Epithelial cell of proximal tubule (primary cell): ENCODE measurements at places on chromosomes 2 and 18.

GRCh38 chr2:180933332-180933731, 47.1 kb upstream of the UBE2E3 start:
- no peak for DNase-seq

DNA sequence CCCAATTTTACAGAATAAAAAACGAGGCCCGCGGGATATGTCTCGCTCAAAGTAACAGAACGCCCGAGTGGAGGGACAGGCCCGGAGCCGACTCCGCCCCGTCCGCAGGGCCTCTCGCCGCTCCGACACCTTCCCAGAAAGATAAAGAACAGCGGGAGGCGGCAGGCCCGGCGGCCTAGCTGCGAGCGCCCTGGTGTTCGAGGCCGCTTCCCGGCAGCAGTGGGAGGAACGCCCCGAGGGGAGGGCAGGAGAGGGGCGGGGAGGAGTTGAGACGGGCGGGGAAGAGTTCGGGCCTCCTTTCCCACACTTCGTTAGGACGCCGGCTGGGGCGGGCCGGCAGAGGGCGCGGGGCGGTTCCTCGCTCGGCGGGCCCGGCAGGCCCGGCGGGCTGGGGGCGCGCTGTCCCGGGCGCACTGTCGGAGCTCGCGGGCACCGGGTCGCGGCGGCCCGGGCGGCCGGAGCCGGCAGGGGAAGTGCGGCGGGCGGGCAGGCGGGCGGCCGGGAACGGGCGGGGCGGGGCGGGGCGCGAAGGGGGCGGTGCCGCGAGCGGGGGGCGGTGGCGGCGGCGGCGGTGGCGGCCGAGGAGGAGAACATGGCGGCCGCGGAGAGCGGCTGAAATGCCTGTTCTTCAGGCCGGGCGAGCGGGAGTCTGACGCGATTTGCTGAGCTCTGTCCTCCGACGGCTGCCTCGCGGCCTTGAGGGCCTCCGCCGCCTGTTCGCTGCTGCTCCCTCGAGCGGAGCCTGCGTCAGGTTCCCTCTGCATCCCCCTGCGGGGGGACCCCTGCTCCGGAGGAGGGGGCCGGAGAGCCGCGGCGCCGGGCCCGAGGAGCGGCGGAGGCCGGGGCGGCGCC, at the start of gene NCOA1:
NCOA1 (plus strand) TSS at position 565 of the 852 bp plus-strand sequence. CDS start 167,424 bp downstream, outside the sequence.
- DNase-seq, result no peak

GRCh38 chr2:166360906-166361305, 14.8 kb downstream of the SCN9A start:
- DNase-seq, result no peak

GRCh38 chr2:12769492-12770105, 52.9 kb downstream of the TRIB2 start:
- no peak for DNase-seq

GRCh38 chr2:180715044-180715443, 265.4 kb upstream of the UBE2E3 start:
- no peak for DNase-seq

- DNase-seq, result no peak
These were observed 610 bp downstream of the SPC25 start for GRCh38 chr2:168889635-168890005.

DNA sequence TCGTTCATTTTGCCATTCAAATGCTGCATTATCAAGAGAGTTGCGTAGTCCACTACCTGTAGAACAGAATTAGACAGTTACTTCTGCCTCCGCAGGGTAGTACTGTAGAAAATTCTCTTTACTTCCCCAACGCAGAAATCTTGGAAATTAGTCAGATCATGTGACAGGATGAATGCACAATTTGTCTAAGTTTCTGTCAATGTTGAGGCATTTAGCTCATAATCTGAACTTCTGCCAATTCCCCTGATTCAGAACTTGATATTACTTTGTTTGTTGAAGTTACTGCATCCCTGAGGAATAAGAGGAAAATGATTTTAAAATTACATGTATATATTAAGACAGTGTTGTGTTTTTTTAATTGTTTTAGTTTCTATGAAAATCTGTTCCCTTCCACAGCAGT, 83.4 kb downstream of the TTC27 start:
- DNase-seq, result peak; percentile 6

DNA sequence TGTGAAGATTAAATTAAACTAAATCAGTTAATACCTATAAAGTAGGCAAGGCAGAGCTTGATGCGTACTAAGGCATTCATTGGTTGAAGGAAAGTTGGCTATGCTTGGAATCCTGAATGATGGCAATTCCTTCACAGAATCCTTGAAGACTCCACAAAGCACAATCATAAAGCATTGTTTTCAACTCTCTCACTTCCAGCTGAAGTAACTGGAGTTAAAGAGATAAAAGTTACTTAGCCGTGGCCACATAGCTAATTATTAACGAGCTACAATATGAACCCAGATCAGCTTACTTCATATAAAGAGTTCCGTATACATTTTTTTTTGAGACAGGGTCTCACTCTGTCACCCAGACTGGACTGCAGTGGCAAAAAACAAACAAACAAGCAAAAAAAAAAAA, 483.9 kb upstream of the DDX18 start:
- DNase-seq, result peak; percentile 60

DNA sequence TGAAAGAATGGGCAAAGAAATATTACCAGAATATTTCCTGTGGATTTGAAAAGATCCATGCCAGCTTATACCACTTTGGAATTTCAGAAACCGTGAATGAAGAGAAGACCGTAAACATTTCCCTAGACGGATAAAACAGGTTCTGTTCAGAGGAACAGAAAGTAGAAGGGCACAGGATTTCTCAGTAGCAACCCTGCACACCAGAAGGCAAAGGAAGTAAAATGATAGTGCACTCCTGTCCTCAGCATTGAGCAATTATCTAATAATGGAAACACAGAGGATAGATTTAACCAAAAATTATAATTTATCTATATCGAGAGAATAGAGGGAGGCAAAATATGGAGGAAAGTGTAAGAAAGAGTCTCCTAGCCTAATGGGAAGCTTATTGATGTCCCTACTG, 87.0 kb upstream of the ITGA6 start:
- DNase-seq, result no peak

GRCh38 chr2:199603721-199604291, 146.1 kb upstream of the SATB2 start:
- DNase-seq, result no peak

DNA sequence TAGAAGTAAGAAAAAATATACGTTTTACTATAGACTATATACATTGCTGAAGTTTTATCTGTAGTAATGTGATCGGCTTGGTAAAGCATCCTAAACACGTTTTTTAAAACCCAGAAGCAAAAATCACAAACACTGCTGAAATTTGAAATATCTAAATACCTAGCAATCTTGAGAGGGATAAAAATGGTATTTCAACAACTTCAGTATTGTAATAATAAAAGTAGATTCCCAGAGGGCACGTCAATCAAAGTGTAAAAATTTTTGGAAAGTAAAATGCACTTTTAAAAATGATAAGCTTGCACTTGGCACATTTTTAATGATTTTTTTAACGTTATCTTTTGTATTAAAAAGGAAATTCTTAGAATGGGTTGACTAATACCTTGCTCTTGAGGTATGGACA, 1.6 kb downstream of the ZC3H6 start:
- no peak for DNase-seq

DNA sequence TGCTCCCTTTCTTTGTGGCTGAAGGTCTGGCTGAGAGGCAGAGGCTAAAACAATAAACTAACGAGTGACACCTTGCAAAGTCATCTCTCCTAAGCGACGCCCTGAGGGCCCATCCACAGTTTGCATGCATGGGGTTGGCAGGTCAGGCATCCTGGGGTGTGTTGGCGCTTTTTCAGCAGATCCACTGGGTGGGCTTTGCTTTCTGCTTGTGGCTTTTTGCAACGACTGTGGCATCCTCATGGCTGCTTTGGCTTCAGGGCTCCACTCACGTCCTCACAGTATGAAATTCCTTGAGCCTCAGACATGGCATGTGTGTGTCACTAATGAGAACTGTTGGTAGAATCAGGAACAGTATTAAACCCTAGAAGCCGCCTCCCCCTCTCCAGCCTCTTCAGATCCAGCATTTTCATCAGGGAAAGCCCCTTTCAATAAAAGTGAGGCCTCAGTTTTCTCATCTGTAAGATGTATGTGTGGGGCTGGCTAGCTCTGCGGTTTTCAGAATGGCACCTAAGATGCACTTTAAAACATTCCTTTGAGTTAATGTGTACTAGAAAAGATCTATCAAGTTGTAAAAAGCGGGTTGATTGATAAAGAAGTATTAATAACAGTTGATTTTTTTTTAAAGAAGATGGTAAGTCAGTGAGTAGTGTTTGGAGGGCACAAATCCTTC, 72.5 kb downstream of the SH3BP4 start:
- DNase-seq, result no peak

- DNase-seq, result peak; percentile 10
These were observed 490.6 kb downstream of the THSD7B start for GRCh38 chr2:137255990-137256389.

DNA sequence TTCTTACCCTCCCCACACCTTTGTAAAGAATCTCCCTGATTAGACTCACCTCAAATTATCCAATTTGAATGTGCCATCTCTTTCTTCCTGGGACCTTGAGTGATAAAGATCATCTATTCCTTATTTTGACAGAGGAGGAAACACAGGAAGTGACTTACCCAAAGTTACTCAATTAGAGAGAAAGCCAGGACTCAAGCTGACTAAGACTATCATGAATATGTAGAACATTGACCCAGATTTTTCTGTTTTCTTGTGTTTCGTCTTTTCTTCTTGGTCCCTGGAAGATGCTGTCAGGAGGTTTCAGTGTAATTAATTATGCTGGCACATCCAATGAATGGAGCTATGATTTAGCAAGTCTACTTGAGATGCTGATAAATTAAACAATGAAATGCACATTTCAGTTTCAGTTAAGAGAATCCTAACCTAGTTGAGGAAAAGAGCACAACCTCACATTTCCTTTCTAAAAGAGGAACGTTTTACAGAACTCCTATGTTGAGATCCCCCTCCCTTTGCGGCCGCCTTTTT, 380.4 kb downstream of the CLIP4 start:
- no peak for DNase-seq

- DNase-seq, result no peak
These were observed 71.6 kb upstream of the EFEMP1 start for GRCh38 chr2:55995211-55995610.

DNA sequence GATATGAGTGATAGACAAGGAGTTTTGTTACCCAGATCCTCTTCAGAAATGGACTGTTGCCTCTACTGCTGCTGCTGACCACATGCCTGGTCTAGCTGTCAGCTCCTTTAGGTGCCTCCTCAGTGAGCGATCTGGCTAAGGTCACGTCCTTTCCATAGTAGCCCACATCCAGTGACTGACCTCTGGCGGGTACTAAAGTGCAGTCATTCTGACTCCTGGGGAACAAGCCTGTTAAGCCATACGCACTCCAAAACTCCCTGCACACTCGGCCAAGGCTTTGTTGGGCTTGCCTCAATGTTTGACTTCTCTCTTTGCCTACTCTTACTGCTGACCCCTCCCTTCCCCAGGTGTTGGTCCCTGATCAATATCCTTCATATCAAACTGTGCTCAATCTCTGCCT, 685.2 kb downstream of the IRS1 start:
- no peak for DNase-seq

GRCh38 chr2:207692206-207693065, 19.0 kb upstream of the CCNYL1 start:
- no peak for DNase-seq

DNA sequence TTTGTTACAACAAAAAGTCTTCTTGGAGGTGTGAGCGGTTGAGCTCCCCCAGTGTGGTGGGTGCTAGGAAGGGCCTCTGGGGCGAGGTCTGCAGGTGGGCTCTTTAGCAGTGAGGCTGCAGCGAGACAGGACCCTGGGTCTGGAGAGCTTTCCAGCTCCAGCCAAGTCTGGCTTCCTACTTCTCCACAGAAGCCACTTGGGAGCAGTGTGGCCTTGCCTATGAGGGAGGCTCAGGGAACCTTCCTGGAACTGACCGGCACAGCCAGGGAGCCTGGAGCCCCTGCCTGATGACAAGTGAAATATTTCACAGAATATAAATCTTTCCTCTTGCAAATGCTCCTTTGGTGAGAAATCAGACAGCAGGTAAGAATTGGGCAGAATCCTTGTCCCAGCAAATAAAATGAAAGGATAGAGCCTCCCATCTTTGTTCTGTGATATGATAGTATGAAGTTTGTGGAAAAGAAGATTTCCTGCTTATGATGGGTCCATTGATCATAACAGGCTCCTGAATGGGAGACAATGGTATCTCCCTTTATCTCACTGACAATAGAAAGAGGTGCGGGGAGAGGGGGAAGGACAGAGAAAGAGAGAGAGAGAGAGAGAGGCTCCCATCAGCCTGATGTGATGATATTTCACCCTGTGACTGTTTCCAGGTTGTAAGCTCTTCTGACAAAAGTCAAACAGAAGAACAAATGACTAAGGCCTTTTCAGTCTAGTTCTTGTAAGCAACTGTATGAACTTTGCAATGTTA, 289.8 kb upstream of the SPRED2 start:
- no peak for DNase-seq
